Stimulated activated CD4-positive, alpha-beta T cell treated with anti-CD3 and anti-CD28 coated beads, TNF-alpha, amount 100 ng/mL, for 1 hour (primary cell): ENCODE measurements at places on chromosomes 16 and 17.

GRCh38 chr17:28760601-28761562 is 17.1 kb downstream of the TRAF4 start:
- DNase-seq, result no peak

DNA sequence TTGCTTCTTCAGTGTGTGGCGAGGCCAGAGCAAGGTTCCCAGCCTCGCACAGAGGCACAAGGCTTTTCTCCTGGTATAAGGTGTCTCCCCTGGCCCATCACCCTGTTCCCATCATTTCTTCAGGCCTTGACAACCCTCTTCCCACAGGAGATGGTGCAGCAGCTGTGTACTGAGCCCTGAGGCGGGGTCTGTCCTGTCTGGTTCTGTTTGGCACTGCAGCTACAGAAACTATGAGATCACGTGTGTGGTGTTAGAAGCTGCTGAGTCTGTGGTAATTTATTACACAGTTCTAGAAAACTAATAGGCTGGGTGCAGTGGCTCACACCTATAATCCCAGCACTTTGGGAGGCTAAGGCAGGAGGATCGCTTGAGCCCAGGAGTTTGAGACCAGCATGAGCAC is 7.2 kb downstream of the PLA2G15 start:
- DNase-seq, result no peak

DNA sequence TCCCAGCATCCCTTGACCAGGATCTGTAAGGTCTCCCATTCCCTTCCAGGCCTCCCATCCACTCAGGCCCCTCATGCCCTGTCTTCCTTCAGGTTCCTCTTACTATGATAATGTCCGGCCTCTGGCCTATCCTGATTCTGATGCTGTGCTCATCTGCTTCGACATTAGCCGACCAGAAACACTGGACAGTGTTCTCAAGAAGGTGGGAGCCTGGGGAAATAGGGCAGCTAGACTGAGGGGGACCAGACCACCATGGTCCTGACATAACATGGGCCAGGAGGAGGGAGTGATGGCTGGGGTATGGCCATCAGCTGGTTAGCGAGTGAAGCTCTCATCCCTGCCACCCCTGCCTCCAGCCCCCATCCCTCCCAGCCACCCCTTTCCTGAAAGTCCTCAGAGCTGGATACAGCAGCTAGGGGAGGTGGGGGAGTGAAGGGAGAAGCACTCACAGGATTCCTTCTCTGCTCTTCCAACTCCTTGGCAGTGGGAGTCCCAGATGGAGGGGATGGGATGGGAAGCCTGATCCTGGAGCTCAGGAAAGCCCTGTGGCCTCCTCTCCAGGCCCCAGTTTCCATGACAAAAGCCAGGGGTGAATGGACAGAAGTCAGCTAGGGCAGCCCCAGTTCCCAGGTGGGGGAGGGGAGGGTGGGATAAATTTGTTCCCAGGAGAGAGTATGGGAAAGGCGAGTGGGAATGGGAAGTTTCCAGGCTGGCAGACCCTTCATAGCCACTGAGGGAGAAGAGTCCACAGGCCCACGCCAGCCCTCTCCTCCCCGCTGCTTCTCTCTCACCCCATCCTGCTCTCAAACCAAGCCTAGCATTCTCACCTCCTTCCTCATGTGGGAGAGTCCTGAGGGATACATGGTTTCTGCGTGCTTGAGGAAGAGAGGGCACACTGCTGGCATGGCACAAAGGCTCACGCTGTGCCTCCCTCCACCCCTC is 2.3 kb downstream of the RND2 start:
- DNase-seq, result no peak

DNA sequence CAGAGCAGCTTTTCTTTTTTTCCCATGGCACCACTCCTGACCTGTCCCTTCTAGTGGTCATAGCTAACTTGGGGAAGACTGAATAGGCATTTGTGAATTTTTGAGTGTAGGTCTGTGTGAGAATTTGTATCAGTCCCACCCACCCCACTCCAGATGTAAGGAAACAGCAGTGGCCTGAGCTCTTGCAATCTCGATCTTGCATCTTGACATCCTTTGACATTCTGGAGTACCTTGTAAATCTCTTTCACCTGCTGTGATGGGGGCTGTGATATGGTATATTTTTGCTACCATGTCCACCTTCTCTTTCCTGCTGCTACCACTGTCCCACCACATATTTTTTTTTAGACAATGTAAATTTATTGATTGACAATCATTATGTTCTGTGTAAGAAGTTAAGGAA is 289.3 kb downstream of the MAP2K6 start:
- no peak for DNase-seq
